ENCODE measurements at places on chromosomes 1 and 21.
A peak's percentile ranks its signal among the peaks of the same experiment; 100 is the strongest.

DNA sequence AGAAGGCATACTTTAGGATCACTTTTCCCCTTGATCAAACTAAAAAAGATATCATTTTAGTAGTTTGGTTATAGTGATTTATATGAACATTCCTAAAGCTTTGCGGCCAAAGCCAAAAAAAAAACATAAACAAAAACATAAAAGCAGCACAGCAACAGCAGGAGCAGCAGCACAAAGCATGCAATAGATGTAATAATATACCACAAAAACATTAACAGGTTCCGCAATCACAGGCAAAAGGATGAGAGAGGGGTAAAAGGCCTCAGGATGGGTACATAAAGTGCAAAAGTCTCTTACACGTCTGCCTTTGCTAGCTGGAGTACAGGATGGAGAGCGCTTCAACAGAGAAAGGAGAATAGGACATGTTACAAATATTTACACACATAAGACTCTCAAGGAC is 119.0 kb downstream of the COQ8A start:
- no peak for DNase-seq

- DNase-seq = no peak
Measured at GRCh38 chr1:113118266-113118665, 45.3 kb downstream of the LRIG2 start.

DNA sequence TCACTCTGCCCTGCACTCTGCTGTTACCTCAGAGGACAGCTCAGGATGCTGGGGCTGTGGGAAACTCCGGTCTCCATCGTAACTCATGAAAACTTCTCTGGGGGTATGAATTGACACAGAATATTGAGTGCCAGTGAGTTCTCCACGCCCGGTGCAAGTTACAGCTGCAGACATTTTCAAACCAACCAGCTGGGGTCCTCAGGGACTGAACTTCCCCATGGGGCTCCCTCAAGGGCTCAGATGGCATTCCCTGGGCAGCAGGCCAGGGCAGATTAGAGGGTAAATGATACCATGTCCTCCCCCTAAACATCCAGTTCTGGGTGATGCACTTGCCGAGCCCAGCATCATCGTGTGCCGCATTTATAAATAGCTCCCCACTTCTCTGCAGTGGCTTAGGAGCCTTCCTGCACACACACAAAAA is 27.8 kb upstream of the CCSAP start:
- DNase-seq = no peak

DNA sequence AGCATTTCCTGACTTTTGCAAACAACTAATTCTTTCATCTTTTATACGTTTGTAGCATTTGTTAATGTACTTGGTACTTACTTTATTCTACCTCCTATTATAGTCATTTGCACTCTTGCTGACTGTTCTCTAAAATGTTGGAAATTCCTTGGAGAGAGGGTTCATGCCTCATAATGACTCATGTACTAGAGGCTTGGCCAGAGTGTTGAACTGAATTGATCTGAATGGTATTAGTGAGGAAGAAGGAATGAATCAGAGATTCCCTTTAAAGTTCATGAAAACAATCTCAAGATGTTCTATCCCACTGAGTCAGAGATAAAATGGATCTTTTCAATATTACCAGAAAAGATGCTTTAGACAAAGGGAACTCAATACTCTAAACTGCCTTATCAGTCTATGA is 383.4 kb downstream of the SEC16B start:
- DNase-seq = no peak

DNA sequence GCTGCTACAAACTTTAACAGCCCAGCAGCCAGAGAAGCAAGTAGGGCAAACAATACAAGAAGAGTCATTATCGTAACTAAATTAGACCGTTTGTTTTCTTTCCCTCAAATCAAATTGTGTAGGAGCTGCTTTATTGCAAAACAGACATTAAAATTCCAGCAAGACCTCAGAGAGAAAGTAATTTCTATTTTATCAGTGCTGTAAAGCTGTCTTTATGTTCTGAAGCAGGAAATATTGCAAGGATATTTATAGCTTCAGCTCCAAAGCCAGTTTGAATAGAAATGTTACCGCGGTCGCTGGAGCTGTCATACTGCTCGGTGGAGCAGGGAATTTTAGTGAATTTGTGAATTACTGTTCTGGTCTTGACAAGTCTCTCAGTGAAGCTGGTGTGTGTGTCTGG is 503.8 kb upstream of the PLXNA2 start:
- no peak for DNase-seq

GRCh38 chr1:233627376-233627775 is 13.5 kb downstream of the KCNK1 start:
- DNase-seq = no peak

- no peak for DNase-seq
Measured at GRCh38 chr1:6170742-6171201, 9.3 kb downstream of the CHD5 start.

DNA sequence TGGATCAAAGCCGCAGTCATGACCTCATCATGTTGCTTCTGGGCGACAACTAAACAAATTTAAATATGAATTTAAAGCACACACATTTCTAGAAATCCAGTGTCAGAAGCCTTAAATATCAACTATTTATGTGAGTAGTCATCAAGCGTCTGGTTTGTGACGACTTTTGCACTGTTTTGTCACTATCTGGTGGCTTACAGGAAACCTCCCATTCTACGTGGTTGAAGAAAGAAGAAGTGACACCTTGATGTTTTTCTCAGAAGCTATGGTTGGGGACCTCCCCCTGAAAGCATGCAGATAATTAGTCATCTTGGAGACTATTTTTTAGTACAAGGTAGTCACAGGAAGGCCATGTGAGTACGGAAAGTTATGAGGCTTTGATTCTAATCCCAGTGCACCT is 58.5 kb downstream of the TENT5C start:
- DNase-seq = no peak

DNA sequence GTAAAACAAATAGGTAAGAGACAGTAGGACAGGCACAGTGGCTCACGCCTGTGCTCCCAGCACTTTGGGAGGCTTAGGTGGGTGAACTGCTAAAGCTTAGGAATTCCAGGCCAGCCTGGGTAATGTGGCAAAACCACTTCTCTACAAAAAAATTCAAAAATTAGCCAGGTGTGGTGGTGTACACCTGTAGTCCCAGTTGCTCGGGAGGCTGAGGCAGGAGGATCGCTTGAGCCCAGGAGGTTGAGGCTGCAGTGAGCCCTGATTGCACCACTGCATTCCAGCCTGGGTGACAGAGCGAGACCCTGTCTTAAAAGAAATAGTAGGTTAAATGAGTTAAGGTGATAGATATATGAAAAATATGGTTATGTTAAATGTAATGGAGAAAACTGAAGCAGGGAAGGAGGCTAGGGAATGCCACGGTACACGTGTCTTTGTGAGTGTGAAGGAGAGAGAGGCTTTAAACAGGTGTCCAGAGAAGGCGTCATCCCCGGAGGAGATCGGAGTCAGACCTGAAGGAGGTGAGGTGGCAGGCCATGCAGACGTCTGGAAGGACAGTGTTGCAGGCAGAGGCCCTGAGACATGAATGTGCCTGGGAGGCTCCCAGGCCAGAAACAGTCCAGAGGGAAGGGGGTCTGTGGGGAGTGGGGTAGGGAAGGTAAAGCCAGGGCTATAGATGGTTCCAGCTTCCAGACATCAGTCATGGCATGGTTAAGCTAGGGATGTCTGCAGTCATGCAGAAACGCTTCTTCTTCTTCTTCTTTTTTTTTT is 7.2 kb upstream of the RIPPLY3 start:
- no peak for DNase-seq

GRCh38 chr1:117067533-117068370 is 7.6 kb downstream of the TTF2 start:
- DNase-seq = peak; percentile 13

GRCh38 chr1:24235921-24236788 is 49.1 kb upstream of the IFNLR1 start:
- no peak for DNase-seq

- DNase-seq = no peak
Measured at GRCh38 chr1:177597393-177597792, 372.5 kb downstream of the SEC16B start.

DNA sequence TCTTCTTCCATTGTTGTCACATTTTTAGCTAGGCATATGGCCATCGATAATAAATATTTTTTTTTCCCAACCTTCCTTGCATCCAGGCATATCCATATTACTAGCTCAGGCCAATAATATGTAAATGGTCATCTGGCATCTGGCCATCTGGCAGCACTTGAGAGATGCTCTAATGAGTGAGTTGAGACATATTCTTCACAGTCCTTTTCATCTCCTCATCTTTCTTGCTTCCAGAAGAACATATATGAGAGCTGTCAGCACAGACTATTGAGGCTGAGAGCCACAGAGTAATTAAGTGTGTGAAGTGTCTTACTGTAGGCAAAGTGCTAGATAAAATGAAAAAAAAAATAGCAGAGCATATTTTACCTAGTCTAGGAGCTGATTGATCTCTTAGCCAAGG is 628.4 kb upstream of the TMPRSS15 start:
- no peak for DNase-seq

DNA sequence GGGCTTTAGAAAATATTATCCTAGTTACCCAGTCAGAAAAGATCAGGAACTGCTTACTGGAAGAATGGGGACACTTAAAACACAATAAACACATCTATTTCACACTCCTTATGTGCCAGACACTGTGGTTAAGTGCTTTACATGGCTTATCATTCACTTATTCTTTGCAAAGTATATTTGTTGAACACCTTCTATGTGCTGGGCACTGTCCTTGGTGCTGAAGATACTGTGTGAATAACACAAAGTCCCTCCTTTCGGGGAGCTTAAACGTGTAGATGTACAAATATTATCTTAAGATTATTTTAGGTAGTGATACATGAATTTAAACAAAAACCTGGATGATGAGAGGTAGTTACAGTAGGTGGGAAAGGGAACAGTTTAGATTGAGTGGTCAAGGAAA is 169.3 kb downstream of the ST6GALNAC5 start:
- no peak for DNase-seq

- DNase-seq = no peak
Measured at GRCh38 chr1:15008783-15009729, 144.5 kb upstream of the TMEM51 start.

- no peak for DNase-seq
Measured at GRCh38 chr1:33178836-33179439, 2.9 kb downstream of the TRIM62 start.

- no peak for DNase-seq
Measured at GRCh38 chr1:59669752-59670312, 144.9 kb upstream of the HOOK1 start.

GRCh38 chr1:2344744-2345296 is 46.5 kb downstream of the MORN1 start:
- DNase-seq = no peak

- DNase-seq = no peak
Measured at GRCh38 chr1:92259350-92259749, 39.4 kb downstream of the GLMN start.

DNA sequence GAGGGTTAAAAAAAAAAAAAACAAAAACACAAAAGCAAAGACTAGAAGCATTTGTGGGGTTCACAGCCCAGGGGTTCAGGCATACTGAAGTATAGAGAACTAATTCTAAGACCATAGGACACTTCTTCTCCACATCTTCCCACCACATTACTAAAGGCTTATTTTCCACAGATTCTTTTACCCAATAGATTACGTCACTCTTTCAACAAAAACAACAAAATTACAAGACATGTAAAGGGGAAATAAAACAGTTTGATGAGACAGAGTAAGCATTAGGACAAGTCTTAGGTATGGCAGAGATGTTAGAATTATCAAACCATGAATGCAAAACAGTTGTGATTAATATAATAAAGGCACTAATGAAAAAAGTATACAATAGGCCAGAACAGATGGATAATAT is 2013.7 kb downstream of the MRPL39 start:
- DNase-seq = no peak

GRCh38 chr1:8367571-8368194 is 49.8 kb downstream of the SLC45A1 start:
- DNase-seq = no peak

- no peak for DNase-seq
Measured at GRCh38 chr1:186497651-186498050, 36.7 kb upstream of the PDC start.

- DNase-seq = no peak
Measured at GRCh38 chr1:245397771-245398170, 243.0 kb downstream of the KIF26B start.

DNA sequence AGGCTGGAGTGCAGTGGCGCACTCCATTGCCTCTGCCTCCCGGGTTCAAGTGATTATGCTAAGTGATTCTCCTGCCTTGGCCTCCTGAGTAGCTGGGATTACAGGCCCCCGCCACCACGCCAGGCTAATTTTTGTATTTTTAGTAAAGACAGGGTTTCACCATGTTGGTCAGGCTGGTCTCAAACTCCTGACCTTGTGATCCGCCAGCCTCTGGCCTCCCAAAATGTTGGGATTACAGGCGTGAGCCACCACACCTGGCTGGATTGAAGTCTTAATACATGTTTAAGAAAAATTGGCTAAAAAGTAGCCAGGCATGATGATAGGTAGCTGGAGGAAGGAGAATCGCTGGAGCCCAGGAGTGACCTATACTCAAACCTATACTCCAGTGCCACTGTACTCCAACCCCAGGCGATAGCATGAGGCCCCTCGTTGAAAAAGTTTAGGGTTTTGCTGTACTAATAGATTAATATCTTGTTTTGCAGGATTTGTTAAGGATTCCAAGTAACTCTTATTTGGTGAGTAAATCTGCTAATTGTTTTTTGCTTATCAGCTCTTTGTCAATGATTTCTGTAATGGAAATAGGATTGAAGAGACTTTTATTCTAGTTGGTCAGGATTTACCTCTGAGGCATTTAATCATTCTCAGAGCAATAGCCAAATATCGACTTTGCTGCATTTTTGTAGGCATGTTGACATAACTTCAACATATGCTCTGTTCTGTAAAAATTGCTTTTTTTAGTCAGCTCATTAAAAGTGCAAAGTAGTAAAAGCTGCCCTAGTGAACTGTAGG is 2.0 kb downstream of the RCC1 start:
- no peak for DNase-seq

DNA sequence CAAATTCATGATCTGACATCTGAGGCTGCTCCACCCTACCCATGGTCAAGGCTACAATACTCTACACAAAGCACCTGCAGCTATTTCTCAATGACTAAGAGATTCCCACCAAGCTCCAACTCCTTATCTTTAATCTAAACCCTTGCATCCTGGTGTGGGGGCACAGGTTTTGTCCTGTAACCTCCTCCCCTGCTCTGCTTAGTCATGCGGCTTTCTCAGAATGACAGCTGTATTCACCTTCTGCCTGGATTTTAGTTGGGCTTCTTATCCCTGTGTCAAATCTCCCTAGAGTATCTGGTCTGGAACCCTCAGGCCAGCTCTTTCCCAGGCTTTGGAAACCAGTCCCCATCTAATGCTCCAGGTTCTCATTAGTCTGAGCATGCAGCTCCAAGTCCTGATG is 159.0 kb downstream of the BARHL2 start:
- no peak for DNase-seq

GRCh38 chr1:160429125-160429561 is 28.8 kb downstream of the VANGL2 start:
- no peak for DNase-seq

GRCh38 chr1:207284209-207284897 is 37.1 kb upstream of the CD55 start:
- DNase-seq = no peak

- no peak for DNase-seq
Measured at GRCh38 chr21:33313611-33314010, 11.2 kb upstream of the IFNAR1 start.

DNA sequence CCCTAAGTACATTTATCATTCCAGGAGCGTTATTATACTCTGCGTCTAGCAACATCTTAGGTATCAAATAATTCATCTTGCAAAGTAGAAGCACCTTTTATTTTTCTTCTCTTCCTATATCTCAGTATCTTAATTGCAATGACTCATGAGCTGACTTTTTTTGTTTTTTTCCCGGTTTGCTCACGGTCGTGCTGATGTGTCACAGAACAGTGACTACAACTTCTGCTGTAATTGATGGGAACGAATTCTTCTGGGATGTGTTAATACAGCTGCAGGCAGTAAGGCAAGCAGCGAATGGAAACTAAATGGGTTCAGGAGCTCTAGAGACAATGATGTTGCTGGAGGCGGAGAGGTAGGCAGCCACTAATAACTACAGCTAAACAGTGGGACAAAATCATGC is 89.8 kb upstream of the TMPRSS15 start:
- no peak for DNase-seq
